ENCODE measurements at places on chromosomes 12 and 14. TPM values are rescaled to one million over a fixed set of nuclear protein-coding genes. Genes with fewer than 3 reads are reported as not detected.

The LBHD2 gene
- not detected for total RNA-seq

- DNase-seq = no peak
Observed at GRCh38 chr12:49225576-49226166, 36.8 kb upstream of the TUBA1A start.

DNA sequence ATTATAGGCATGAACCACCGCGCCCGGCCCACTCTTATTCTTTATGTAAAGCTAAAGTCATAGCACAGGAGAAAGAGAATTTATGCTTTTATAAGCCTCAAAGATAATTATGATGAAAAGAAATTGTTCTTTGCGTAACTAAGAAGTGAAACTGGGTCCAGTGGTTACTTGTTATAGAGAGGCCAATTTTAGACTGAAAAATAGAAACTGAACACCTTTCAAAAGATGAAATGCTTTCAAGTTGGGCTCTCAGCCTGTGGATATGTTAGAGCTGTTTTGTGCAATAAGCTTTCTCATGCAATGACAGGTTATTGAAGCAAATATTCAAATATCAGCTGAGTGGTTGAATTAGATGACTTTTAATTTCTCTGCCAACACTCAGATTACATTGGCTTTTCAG is 7.9 kb downstream of the TMEM253 start:
- no peak for DNase-seq

DNA sequence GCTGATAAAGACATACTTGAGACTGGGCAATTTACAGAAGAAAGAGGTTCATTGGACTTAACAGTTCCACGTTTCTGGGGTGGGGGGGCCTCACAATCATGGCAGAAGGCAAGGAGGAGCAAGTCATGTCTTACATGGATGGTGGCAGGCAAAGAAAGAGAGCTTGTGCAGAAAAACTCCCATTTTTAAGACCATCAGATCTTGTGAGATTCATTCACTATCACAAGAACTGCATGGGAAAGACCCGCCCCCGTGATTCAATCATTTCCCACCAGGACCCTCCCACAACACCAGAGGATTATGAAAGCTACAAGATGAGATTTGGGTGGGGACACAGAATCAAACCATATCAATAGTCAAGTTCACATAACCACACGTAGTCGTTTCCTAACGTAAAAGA is 85.5 kb downstream of the USP15 start:
- DNase-seq = no peak

The GCH1 gene
- total RNA-seq = 1.7 TPM

DNA sequence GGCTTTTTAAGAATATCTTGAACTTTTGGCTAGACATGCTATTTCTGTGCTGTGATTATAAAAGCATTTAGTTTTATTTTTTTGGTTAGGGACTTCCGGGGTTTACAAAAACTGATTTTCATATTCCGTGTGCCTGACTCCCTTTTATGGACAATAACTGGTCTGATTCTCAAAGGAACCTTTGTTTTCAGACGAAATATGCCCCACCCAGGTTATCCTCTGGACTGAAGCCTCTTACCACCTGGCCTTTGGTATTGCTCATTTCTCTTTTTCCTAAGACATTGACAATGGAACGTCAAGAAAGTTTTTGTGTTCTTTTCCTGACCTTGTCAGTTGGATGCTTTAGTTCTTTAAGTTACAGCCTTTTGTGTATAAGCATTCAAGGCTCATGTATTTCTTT is 10.8 kb downstream of the TIGAR start:
- DNase-seq = no peak

DNA sequence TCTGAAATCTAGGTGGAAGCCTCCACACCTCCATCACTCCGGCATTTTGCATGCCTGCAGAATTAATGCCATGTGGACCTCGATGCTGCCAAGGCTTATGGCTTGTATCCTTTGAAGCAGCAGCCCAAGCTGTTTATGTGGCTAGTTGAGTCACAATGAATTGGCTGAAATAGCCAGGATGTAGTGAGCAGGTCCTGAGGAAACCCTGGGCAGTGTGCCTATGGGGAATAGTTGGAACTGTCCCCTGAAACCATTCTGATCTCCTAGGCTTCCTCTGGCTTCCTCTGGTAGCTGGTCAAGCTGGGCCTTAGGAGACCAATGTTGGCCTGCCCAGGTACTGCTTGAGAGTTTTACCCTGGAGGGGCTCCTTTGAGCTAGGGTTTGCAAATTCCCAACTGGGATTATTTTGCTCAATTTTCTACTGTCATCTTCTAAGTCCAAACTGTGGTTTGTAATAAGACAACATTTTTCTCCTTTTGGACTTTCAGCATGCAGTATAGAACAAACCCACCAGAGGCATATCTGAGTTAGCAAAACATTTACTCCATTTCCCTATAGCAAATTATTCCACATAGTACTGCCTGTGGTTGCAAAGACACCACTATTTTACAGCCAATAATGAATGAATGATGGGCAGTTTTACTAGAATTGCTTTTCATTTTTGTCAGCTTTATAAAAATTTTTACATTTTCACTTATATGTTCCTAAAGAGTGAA is 85.1 kb upstream of the AMIGO2 start:
- DNase-seq = no peak

- no peak for DNase-seq
Observed at GRCh38 chr14:89990623-89991275, 35.0 kb downstream of the TDP1 start.

The ALKBH1 gene
- total RNA-seq = 12.8 TPM

Measured in esophagus muscularis mucosa (tissue), 4 donors.